ENCODE measurements at places on chromosomes 5 and 9.

DNA sequence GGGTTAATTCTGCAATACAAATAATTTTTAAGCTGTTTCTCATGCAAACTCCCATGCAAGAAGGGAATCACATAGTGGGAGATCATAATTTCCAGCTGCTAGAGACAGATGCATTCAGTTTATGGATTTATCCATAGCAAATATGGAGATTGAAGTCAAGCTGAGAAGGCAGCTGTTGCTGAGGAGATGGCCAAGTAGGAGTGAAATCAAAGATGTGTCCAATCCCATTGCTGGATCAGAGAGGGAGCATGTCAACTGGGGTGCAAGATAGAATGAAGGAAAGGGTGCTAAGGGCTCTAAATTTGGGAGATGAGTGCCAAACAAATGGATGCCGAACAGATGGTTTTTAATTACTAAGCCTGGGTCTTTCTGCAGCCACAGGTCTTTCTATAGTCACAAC, 504.5 kb downstream of the NFIB start:
- no peak for DNase-seq

GRCh38 chr9:92146610-92147009, 31.4 kb upstream of the SPTLC1 start:
- DNase-seq: no peak

DNA sequence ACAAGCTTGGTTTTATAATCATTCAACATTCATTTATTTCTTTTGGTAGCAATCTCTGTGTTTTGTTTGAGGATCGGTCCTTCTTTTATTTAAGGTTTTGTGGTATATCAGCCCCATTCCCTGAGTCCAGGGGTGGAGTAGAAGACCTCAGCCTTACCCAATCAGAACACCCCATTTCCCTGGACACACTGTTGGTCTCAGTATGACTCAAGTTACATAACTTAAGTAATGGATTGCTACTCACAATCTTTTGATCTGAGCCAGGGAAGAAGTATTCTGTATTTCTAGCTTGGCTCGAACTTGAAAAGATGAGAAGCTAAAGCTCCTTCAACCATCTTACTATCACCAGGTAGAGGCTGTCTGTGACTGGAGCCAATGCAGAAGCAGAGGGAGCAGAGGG, 175.2 kb upstream of the HAPLN1 start:
- DNase-seq: no peak

- DNase-seq: no peak
Measured at GRCh38 chr5:126430631-126431030, 7.4 kb downstream of the GRAMD2B start.

DNA sequence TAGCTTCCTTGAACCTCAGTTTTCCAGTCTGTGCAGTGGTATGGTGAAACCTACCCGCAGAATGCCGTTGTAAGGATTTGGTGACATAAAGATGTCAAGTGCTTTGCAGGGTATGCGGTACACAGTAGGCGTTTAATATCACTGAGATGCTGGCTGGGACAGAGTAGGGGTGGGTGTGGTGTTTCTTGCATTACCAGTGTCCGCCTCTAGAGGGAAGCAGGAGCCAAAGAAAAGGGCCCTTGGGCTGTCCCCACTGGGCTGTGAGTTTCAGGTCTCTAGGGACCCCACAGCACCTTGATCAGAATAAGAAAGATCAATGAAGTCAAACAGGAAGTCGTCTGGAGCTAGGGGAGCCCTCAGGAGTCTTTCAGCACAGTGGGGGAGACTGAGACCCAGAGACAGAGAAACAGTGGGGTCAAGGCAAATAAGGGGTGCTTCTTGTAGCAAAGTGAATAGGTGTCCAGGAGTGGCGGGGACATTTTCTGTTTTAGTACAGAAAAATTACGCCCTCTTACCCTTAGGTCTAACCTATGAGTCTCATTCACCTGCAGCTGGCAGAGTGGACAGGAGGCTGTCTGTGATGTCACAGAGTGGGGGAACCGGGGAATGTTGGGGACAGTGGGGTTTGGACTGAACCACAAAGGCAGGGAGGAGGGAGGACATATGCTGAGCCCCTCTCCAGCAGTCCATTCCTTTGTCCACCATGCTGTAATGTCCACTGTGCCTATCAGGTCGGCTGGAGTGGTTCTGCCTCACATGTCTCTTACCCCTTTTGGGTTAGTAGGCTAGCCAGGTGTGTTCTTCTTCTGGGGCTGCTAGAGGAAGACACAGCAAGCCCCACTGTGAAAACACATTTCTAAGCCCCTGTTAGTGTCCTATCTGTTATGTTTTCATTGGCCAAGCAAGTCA, 4.7 kb upstream of the TEX53 start:
- peak; percentile 42 for DNase-seq

DNA sequence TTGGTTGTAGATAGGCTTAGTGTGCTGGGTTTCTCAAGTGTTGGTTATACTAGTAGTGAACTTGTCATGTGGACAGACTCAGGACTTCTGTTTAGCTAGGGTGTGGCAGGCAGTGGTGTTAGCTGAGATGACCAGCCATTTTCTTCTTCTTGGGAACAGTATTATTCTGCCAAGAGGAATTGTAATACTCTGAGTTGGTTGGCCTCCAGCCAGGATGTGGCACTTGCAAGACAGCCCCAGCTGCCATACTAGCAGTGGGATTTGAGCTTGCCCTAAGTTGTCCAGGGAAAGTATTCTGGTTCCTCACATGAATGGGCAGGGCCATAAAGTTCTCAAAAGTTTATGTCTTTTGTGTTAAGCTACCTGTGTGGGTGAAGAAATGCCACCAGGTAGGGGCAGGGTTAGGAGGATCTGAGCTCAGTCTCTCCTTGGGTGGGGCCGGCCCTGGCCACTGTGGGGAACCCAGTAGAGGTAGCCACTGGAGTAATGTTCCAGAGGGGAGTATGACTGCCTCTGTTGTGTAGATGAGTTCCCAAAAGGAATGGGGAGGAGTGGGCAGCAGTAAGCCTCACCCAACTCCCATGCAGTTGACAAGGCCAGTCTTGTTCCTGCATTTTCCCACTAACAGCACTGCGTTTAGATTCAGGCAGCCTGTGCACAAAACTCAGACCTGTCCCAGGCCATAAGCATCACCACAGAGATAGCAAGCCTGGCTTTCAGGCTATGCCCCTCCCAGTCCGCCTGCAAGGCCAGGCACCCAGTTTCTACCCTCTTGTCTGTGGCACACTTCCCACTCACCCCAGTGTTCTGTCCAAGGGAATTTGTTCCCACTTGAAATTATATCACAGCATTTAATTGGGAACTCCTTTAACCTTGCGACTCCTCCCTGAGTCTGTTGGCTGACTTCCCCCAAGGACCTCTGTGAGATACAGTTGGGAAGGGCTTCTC, 250.7 kb downstream of the ANXA1 start:
- no peak for DNase-seq
